ENCODE measurements at places on chromosomes 1 and 21. TPM values are rescaled to one million over a fixed set of nuclear protein-coding genes. Genes with fewer than 3 reads are reported as not detected.

DNA sequence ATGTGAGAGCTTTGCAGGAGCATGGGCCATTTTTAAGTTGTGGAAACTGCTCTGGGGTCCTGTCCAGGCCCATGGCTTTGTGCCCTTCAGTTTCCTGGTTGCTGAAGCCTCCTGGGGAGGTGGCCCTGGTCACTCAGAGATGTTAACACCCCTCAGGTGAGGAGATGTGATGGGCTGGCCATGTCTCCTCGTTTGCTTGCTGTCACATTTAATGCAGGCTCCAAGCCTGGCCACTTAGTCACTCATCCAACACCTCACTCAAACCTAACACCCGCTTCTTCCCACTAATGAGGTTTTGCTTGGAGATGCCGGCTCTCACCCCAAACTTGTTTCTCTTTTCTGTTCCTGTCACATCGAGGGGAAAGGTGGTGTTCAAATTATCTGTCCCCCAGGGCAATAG, 192.7 kb downstream of the PTPRU start:
- no peak for DNase-seq

- DNase-seq: no peak
Observed at GRCh38 chr1:112881742-112882127, 74.3 kb downstream of the SLC16A1 start.

GRCh38 chr1:245380790-245381535, 226.2 kb downstream of the KIF26B start:
- no peak for DNase-seq

DNA sequence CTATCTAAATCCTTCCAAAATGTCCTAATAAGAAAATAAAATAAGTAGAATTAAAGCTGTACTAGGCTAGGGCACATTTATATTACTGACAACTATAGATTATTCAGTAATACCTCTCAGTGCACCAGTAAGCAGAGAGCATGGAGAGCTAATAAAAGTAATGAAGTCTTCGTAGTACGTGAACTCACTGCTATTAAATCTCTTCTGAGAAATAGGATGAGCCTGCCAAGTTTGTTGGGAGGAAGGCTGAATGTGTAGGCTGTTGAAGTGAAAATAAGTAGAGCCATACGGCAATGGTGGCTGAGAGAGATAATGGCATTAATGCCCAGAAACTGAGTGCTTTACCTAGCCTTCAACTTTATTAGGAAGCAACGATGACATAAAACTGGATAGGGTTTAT, 73.9 kb upstream of the NR5A2 start:
- no peak for DNase-seq

DNA sequence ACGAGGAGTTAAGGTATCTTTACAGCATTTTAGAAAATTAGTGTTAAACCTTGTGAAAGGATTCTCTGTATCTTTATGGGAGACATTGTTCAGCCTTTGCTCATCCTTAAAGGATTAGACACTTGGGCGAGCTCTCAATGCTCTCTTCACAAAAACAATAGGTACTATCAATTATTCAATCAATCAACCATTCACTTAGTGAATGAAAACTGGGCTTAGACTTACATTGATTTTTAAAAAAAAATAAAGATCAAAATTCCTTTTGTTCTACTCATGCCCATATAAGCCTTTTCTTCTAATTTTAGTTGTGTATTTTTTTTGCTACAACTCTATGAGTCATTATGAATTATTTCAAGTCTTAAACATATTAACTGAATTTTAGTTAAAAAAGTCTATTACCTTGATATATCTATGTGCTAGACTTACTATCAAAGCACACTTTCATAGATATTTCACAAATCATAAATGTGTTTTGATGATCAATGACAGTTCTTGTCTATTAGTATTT, 181.2 kb downstream of the DPYD start:
- DNase-seq: no peak

The RUNX3 gene
- 0.69 TPM for polyA plus RNA-seq

DNA sequence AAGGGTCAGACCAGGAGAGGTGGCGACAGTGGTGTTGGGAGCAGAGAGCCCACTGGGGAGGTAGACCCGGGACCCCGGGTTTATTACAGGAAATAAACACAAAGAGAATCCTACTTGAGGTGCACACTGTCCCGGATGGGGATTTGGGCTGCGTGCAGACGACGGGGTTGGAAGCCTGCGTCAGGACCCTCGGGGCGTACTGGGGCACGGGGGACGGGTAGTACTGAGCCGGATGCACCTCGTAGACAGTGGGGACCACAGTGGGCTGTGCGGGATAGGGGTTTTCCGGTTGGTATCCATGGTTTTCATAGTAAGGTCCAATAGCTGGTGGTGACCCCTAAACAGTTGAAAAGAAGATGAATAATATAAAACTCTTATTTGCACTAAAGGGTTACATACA, 13.7 kb downstream of the TMPRSS2 start:
- DNase-seq: no peak

- DNase-seq: peak; percentile 52
Observed at GRCh38 chr1:2381741-2382620, 9.4 kb downstream of the MORN1 start.

DNA sequence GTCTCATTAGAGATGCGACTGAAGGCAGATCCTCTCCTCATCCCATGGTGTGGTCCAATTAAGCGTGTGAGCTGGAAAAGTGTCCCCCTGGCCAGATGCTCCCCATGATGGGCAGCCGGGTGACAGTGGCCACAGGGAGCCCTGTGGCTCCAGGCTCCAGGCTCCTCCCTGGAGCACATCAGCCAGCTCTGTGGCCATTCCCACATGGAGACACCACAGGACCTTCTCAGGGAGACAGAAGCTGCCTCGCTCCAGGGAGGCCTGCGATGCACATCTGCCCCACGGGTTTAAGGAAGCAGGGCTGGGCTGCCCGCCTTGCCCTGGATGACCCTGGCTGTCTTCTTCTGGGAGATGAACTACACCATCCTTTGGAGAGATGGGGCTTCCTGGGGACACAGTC, 99.9 kb upstream of the TLR5 start:
- DNase-seq: no peak
